ENCODE measurements at places on chromosomes 12 and 14. TPM values are rescaled to one million over a fixed set of nuclear protein-coding genes. Genes with fewer than 3 reads are reported as not detected.

SERPINA5 gene
- total RNA-seq = not detected

PAN2 gene
- total RNA-seq = 19.2 TPM

SLC6A12 gene
- not detected for total RNA-seq

RTL1 gene
- total RNA-seq = not detected

KCNC2 gene
- total RNA-seq = not detected

Measured in hair follicle dermal papilla cell (primary cell).